Fibroblast of the conjunctiva (primary cell): ENCODE measurements at places on chromosomes 2 and 18.

DNA sequence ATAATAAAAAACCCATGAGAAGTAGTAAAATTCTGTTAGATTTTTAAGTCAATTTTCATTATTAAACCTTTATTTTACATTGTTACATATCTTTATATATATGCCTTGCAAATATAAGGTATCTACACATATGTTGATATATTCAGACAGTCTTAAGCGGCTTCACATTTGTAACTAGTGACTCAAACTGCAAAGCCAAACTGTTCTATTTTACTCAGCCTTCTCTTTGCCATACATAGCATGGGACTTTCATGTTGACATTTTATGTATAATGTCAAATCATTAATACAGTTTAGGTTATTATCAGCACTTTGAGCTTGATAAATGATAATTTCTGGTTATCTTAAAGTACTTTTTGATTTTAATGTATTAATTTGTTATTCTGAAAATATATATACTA, 125.0 kb upstream of the WDSUB1 start:
- no peak for DNase-seq

DNA sequence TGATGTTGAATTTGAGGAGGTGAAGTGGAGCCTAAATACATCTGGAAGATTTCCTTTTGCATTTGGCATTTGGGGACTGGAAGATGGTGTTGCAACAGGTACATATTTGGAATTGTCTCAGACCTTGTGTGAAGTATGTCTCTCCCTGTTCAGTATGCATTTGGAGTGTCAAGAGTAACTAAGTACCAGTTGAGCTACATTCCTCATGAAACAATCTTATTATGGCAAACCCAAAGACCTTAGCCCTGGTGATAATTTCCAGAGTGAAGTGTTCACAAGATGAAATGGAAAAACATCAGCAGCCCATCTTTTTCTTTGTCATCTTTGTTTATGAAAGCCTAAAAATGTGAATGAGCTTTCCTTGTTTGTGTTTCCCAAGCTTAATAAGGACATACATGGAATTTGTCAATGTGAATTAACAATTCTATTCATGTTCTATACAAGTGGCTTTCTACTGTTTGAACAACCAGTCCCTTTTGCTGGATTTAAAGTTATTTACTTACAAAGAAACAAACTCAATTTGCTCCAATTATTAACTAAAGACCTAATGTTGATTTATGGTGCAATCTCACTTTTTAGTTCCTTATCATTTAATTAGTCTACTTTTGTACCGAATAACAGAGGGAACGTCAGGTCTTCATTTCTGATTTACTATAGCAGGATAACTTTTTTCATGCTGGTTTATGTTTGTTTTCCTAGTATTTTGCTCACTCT, 42.1 kb upstream of the PPP1R1C start:
- DNase-seq, result no peak

DNA sequence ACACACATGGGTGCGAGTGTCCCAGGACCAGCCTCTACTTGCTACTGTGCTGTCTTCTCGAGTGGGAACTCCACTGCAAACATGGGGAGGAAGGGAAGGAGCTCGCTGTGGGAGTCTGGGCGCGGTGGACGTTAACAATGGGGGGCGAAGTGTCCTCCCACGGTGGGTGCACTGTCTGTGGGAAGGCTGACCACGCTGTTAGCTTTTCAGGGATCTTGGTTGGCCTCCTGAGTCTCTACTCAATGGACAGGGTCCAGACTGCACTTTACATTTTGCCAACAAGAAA, 146.7 kb downstream of the MBP start:
- no peak for DNase-seq

GRCh38 chr2:75703589-75704287, 7.0 kb downstream of the GCFC2 start:
- DNase-seq, result no peak

GRCh38 chr2:190197143-190197720, 122.4 kb downstream of the HIBCH start:
- no peak for DNase-seq

- no peak for DNase-seq
Observed at GRCh38 chr2:200308546-200309295, 2.2 kb downstream of the SPATS2L start.
